ENCODE measurements at places on chromosomes 6 and 20. TPM values are rescaled to one million over a fixed set of nuclear protein-coding genes. Genes with fewer than 3 reads are reported as not detected.
A peak's percentile ranks its signal among the peaks of the same experiment; 100 is the strongest.

DNA sequence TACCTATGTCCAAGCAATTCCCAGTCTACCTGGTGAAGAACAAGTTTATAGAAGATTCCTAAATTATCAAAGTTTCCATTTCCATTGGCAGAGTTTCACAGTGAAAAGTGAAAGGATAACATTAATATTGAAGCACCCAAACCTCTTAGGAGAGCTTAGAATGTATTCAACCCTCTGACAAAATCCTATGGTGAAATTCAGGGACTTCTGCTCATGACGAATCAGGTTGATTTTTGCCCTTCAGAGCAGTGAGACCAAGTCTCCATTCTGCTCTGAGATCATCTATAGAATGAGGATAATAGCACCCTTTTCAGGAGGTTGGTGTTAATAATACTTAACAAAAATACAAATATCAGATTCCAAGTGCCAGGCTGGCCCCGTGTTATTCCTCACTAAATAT, 15.5 kb downstream of the SERPINB1 start:
- no peaks in the 10 kb centered on the region for H3K4me1 ChIP-seq
- H3K27ac ChIP-seq = no peak overlapping the region
- H3K27me3 ChIP-seq = no peaks in the 10 kb centered on the region

SIM1 gene
- total RNA-seq = not detected

CDSN gene
- total RNA-seq = not detected

- peaks cover 4% of the 10 kb centered on the region for H3K36me3 ChIP-seq
- no peaks in the 10 kb centered on the region for H3K4me1 ChIP-seq
- H3K27me3 ChIP-seq = no peaks in the 10 kb centered on the region
- H3K4me3 ChIP-seq = no peak overlapping the region
- no peak for DNase-seq
These were observed 120.9 kb downstream of the TASP1 start for GRCh38 chr20:13517831-13518230.

SLPI gene
- 0.90 TPM for total RNA-seq

GRCh38 chr20:48621376-48622078, 206.3 kb downstream of the PREX1 start:
- no peaks in the 10 kb centered on the region for H3K27me3 ChIP-seq
- peaks cover 24% of the 10 kb centered on the region for H3K4me1 ChIP-seq
- H3K4me3 ChIP-seq = no peak overlapping the region
- H3K36me3 ChIP-seq = peaks cover 30% of the 10 kb centered on the region
- peak overlapping the region; percentile 24 for H3K27ac ChIP-seq

DNA sequence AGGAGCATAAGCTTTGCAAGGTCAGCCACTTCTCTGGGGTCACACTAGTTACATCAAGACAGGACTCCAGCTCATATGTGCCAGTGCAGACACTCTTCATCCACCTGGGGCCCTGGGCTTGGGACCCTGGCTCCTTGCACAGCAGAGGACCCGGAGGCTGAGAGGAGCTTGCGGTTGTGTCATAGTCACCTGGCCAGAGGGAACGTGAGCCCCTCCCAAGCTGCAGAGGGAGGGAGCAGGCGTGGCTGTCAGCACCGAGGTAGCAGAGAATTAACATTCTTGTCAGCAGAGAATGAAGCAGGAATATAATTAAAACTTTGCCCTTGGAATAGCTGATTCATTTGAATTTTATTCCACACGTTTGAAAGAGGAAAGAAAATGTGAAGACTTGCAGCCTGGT, 36.8 kb downstream of the BCAS4 start:
- H3K4me3 ChIP-seq = no peak overlapping the region
- H3K36me3 ChIP-seq = peaks cover 12% of the 10 kb centered on the region
- no peaks in the 10 kb centered on the region for H3K27me3 ChIP-seq
- H3K27ac ChIP-seq = no peak overlapping the region

COL21A1 gene
- total RNA-seq = not detected

DNA sequence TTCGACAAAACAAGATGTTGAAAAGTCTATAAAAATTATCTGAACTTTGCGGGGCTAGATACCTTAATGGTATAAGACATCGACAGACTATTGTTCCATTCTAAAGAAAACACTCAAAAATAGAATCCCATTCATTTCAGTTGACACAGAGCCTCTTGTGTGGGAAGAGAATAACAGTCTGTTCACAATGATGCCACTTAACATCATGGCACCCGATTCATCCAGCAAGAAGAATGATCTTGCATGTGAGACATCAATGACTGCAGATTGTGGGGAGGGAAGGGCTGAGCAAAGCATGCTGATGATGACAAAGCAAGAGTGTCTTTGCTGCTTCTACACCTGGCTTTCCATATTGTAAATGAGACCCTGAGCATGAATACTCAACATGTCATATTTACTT, 49.7 kb upstream of the ARMH2 start:
- no peaks in the 10 kb centered on the region for H3K4me1 ChIP-seq
- no peaks in the 10 kb centered on the region for H3K27me3 ChIP-seq

DNA sequence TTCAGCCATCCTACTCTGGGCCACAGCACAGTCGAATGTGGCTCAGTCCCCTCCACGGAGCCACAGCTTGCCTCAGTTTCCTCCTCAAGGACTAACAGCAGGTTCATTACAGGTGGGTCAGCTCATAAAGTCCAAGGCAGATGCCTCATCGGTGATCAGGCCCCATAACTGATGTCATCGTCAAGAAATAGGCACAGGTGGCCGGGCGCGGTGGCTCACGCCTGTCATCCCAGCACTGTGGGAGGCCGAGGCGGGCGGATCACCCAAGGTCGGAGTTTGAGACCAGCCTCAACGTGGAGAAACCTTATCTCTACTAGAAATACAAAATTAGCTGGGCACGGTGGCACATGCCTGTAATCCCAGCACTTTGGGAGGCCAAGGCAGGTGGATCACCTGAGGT, 3.4 kb downstream of the UCKL1 start:
- H3K4me1 ChIP-seq = peaks cover 58% of the 10 kb centered on the region
- no peaks in the 10 kb centered on the region for H3K36me3 ChIP-seq
- H3K4me3 ChIP-seq = no peak overlapping the region
- no peak overlapping the region for H3K27ac ChIP-seq

DNA sequence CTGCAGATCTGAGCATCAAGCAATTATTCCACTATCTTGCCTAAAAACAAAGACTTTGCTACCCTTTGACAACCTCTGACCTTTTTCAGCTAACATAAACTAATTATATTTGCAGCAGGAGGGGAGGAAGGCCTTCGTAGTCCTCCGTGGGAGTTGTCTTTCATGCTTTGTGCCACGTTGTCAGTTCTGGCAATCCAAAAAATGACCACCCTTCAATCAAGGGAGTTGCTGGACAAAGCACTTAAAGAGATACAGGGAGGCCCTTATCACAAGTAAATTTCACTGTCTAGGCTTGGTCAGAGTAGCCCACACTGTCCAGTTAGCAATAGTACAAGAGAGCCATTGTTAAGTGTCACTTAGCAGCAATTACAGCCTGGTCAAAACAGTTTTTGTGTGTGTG, 578.9 kb downstream of the HAO1 start:
- H3K27me3 ChIP-seq = no peaks in the 10 kb centered on the region
- H3K4me1 ChIP-seq = no peaks in the 10 kb centered on the region
- no peak overlapping the region for H3K4me3 ChIP-seq
- DNase-seq = no peak
- H3K36me3 ChIP-seq = no peaks in the 10 kb centered on the region

PCK1 gene
- not detected for total RNA-seq

GGTLC1 gene
- total RNA-seq = not detected

DNA sequence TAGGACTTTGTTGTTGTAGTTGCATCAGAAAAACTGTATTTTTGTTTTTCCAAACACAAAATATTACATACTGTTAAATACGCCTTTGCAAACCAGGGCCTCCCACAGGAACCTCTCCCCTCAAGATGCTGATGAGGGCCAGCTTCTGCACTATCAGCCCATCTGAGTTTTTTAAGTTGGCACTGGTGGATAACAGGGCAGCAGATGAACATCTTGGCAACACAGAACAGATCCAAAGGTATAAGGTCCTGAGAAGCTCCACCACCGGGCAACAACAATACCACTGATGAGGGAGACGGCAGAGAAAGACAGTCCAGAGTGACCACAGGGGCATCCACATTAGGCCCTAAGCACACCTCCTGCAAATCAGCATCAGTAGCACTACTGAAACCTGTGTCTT, 177.7 kb downstream of the DLL1 start:
- H3K4me3 ChIP-seq = no peak overlapping the region
- H3K4me1 ChIP-seq = peaks cover 28% of the 10 kb centered on the region

DNA sequence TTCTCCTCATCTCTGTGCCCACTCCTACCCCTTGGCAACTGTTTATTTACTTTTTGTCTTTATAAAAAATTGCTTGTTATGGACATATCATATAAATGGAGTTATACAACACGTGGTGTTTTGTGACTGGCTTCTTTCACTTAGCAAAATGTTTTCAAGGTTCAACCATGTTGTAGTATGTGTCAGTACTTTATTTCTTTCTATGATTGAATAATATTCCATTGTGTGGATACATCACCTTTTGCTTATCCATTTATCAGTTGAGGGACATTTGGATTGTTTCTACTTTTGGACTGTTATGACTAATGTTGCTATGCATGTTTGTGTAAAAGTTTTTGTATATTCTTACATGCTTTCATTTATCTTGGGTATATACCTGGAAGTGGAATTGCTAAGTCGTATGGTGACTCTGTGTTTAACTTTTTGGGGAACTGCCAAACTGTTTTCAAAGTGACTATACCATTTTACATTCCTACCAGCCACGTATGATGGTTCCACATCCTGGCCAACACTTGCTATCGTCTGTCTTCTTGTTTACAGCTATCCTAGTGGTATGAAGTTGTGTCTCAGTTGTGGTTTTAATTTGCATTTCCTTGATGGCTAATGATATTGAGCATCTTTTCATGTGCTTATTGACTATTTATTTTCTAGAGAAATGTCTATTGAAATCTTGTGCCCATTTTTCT, 84.4 kb downstream of the SLX4IP start:
- peaks cover 5% of the 10 kb centered on the region for H3K4me1 ChIP-seq
- no peak for DNase-seq
- no peak overlapping the region for H3K4me3 ChIP-seq
- H3K27ac ChIP-seq = no peak overlapping the region
- H3K27me3 ChIP-seq = no peaks in the 10 kb centered on the region

- no peaks in the 10 kb centered on the region for H3K4me1 ChIP-seq
- no peak overlapping the region for H3K4me3 ChIP-seq
- H3K27me3 ChIP-seq = no peaks in the 10 kb centered on the region
- DNase-seq = no peak
- no peaks in the 10 kb centered on the region for H3K36me3 ChIP-seq
These were observed 27.6 kb upstream of the PDE7B start for GRCh38 chr6:135823851-135824250.

DNA sequence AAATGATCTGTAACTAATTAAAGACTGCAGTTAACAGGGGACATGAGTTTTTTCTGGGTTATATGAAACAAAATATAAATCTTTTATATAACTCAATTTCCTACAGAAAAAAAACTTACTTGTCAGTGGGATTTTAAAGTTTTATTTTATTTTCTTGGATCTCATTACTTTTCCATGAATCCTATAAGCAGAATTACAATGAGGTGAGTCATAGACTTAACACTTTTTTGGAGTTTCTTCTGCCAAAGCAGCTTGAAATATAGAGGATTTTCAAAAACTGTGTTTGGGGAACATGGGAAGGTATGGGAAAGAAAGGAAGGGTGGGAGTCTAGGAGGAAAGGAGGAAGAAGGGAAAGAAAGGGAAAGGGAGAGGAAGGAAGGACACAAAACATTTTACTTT, 130.7 kb downstream of the AIG1 start:
- no peaks in the 10 kb centered on the region for H3K4me1 ChIP-seq
- no peaks in the 10 kb centered on the region for H3K36me3 ChIP-seq
- no peak overlapping the region for H3K4me3 ChIP-seq
- no peaks in the 10 kb centered on the region for H3K27me3 ChIP-seq
- no peak for DNase-seq

PPP1R14C gene
- not detected for total RNA-seq
